ENCODE measurements at places on chromosomes 4 and X.
A peak's percentile ranks its signal among the peaks of the same experiment; 100 is the strongest.

GRCh38 chrX:152202886-152203285, 64.5 kb upstream of the MAGEA10 start:
- no peak for DNase-seq

- DNase-seq = no peak
Measured at GRCh38 chrX:49266523-49267445, 2.3 kb upstream of the FOXP3 start.

DNA sequence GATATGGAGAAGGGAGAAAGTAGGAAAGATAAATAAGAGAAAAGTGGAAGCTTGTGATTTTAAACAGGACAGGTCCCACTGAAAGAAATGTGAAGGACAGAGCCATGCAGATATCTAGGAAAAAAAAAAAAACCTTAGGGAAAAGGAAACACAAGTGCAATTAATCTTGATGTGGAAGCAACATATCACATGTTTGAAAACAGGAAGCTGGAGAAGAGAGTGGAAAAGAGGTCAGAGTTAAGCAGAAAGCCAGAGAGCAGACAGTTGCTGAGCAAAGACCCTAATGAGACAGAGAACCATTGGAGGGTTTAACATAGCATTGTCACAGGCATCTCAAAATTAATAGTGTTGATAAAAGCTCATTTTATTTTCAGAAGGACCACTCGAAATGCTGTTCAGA, 89.7 kb downstream of the SPOCK3 start:
- DNase-seq = no peak

GRCh38 chr4:128579154-128579853, 230.2 kb upstream of the JADE1 start:
- no peak for DNase-seq

- peak; percentile 23 for DNase-seq
Measured at GRCh38 chr4:26058537-26058936, 144.5 kb downstream of the SMIM20 start.

- no peak for DNase-seq
Measured at GRCh38 chr4:168874083-168874482, 136.0 kb downstream of the CBR4 start.

- DNase-seq = no peak
Measured at GRCh38 chrX:2351321-2351720, 149.5 kb downstream of the DHRSX start.

DNA sequence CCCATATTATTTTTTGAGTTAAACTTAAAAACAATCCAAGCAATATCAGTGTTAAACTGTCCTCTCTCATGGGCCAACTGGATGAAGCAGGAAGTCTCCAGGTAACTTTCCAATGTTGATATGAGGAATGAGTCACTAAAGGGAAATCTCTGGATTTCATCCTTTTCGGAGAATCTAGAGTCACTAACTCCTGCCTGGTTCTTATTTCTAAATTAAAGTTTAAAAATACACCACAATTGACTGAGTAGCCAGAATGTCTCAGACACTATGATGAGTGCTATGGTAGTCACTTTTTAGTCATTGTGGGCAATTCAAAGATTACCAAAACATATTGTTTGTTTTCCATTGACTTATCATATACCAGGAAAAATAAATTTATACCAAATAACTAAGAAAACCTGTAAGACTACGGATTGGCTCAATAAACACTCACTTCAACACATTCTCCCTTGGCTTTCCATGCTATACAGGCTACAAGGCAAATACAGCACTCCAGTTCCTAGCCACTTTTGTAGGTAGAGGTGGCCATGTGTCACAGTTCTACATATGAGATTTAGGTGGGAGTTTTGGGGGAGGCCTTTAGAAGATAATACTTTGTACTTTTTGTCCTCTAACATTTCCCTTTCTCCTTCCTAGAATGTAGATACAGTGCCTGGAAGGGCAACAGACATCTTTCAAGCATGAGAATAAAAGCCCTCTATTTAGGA, 8.6 kb downstream of the SLC9B2 start:
- DNase-seq = no peak

GRCh38 chrX:13837290-13837745, 20.4 kb upstream of the GPM6B start:
- no peak for DNase-seq

- DNase-seq = no peak
Measured at GRCh38 chr4:126058596-126058995, 743.8 kb downstream of the FAT4 start.

Measured in CD4-positive, alpha-beta T cell treated with Interleukin-6 for 4 hours (primary cell).